Activated T-helper 17 cell treated with anti-CD3 and anti-CD28 coated beads, Interleukin-2, amount 50 U/mL, for 72 hours (primary cell): ENCODE measurements at places on chromosomes 5 and 9. TPM values are rescaled to one million over a fixed set of nuclear protein-coding genes. Genes with fewer than 3 reads are reported as not detected.

DNA sequence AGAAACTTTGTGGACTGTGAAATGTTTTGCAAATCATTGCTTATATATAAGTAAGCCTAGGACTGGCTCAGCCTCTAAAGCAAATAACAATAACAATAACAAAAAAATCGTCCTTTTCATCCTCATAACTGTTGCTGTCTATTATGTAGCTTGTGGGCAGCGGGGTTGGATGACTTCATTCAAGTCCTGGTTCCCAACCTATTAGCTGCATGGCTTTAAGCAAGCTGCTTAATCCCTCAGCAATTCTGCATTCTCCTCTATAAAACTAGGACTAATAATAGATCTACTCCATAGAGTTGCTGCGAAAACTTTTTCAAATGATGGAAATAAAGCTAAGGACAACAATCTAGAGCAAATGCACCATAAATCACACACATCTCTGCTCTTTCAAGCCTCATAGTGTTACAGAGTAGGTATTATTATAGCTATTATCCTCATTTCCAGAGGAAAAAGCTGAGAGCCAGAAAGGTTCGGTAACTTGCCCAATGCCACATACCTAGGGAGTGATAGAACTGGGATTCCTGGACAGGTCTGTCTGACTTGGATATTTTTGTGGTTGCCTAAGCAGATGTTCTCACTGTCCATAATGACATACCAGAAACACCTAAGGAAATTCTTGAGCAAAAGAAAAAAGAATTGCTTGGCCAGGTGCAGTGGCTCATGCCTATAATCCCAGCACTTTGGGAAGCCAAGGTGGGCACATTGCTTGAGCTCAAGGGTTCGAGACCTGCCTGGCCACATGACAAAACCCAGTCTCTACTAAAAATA lies 98.8 kb upstream of the ADRA1B start:
- no peak for ATAC-seq

DNA sequence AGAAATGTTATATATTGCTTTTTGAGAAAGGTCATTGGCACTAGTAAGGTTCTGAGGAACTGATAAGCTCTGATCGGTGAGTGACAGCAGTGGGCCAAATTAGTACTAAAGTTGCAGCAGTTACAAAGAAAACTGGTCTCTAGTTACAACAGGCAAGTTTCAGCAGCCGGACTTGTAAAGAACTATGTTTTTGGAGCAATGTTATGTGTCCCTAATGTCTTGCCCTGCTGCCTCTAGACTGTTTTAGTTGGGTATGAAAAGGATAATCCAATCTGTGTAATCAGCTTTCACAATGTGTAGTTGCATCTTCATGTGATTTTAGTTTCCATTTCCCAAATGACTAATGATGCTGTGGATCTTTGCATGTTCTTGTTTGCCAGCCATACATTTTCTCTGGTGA lies 113.5 kb downstream of the CAMK4 start:
- peak; percentile 88 for ATAC-seq

DNA sequence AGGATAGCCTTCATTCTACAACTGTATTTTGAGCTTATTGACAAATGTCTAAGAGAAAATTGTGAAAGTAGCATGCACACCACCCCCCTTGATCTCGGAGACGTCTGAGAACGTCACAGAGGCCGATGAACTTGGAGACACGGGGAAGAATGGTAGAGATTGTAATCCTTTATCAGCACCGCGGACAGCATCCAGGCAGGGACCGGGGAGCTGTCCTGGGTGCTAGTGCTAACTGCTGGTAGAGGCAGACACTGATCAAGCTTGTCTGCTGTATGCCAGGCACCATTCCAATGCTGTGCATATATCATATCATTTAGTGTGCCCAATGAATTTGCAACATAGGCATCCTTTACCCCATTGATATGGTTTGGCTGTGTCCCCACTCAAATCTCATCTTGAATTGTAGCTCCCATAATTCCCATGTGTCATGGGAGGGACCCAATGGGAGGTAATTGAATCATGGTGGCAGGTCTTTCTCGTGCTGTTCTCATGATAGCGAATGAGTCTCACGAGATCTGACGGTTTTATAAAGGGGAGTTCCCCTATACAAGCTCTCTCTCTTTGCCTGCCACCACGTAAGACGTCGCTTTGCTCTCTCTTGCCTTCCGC lies 98.8 kb downstream of the LHX2 start:
- no peak for ATAC-seq

DNA sequence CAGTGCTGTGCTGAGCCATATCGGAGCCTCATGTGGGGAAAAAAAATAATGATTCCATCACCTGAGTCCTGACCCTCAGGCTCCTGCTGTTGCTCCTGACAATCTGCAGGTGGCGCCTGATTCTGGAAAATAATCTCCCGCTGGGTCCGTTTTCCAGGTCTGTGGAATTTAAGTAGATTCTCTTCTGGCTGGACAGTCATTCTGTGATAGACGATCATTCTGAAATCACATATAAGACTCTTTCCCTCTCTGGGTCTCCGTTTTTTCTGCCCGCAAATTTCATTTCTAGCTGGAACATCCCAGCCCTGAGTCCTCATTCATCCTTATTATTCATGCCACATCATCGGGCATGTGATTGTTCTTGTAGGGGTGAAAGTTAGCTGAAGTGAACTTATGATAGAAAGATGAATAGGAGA lies 22.1 kb upstream of the STXBP1 start:
- ATAC-seq, result peak; percentile 59

Gene CCNJL
- total RNA-seq, result not detected

DNA sequence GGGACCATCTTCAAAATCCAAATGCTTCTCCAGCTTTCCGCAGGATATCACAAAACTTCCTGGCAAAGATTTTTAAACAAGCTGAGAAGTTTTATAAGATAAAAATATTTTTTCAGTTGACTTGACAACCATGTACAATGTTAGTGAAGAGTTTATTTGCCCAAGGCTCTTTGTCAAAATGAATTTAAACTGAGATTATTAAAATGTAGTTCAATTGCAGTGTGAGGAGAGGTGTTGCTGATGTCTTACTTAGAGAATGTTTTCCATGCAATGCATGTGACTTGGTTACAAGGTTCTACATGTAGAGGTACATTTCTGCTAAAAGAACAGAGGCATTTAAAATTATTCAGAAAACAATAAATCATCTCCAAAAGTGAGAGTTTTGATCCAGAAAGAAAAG lies 131.4 kb upstream of the MINAR2 start:
- no peak for ATAC-seq

GRCh38 chr5:17455942-17456341 lies 42.1 kb upstream of the TAF11L2 start:
- ATAC-seq, result no peak

DNA sequence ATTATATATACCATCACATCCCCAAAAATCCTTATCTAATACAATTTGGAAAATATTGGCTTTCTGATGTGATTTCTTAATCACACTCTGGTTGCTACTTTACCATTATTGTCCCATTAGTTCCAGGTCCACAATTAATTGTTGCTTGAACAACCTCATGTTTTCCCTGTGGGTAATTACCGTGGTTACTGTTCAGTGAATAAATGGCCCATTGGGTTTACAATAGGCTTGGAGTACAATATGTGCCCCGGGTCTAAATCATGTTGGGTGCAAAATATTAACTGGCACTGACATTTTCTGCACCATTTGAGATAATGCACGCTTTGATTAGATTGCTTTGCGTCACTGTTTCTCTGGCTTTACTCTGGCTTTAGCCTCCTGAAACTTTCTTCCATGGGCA lies 163.7 kb downstream of the GABBR2 start:
- ATAC-seq, result no peak

GRCh38 chr9:14396171-14396570 lies 82.2 kb upstream of the NFIB start:
- no peak for ATAC-seq

DNA sequence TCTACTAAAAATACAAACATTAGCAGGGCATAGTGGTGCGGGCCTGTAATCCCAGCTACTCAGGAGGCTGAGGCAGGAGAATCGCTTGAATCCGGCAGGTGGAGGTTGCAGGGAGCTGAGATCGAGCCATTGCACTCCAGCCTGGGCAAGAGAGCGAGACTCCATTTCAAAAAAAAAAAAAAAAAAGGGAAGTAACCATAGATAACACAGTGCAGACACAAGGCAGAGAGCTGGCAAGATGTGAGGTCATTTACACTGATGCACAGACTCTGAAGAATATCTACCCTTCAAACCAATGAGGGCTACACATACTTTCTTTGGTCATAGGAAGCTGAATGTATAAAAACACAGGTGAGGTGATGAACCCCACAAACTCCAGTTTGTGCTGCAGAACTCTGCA lies 131.9 kb downstream of the DCP2 start:
- no peak for ATAC-seq

Gene CRB2
- total RNA-seq, result 0.06 TPM

Gene PCDHB16
- total RNA-seq, result not detected

GRCh38 chr9:20315677-20316076 lies 306.6 kb downstream of the MLLT3 start:
- ATAC-seq, result peak; percentile 73

Gene SHLD3
- 1.7 TPM for total RNA-seq

Gene PCDHGA10
- total RNA-seq, result 0.08 TPM

GRCh38 chr9:6553866-6554265 lies 91.7 kb downstream of the GLDC start:
- no peak for ATAC-seq

GRCh38 chr5:124678468-124678867 lies 68.0 kb downstream of the ZNF608 start:
- ATAC-seq, result no peak

Gene CSNK1G3
- total RNA-seq, result 39.5 TPM

Gene RNF183
- total RNA-seq, result 10.9 TPM

Gene CCIN
- not detected for total RNA-seq

Gene ARID3C
- total RNA-seq, result 0.42 TPM

Gene PCDHGA2
- total RNA-seq, result not detected

Gene PFN3
- total RNA-seq, result not detected

GRCh38 chr9:109632817-109633216 lies 134.7 kb upstream of the PTPN3 start:
- no peak for ATAC-seq

- ATAC-seq, result no peak
Measured at GRCh38 chr5:126801174-126801991, 24.4 kb downstream of the LMNB1 start.
